Caki2 (cell line): ENCODE measurements at places on chromosomes 12 and 14.

DNA sequence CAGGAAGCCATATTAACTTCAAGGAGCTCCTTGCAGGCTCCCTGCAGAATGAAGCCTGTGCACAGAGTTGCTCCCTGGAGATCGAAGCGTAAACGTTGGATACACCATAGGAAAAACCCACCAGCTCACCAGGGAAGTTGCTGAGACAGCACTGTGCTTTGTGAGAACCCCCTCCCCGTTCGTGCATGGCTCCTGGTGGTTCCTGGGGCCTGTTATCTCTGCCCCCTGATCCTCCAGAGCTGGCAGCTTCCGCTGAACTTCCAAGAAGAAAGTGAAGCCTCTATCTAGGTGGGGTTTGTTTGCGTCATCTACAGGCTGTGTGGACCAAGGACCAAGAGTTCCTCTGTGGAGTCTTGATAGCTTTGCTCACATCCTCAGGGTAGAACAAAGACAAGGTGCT, 2.4 kb upstream of the CCDC85C start:
- DNase-seq: no peak

DNA sequence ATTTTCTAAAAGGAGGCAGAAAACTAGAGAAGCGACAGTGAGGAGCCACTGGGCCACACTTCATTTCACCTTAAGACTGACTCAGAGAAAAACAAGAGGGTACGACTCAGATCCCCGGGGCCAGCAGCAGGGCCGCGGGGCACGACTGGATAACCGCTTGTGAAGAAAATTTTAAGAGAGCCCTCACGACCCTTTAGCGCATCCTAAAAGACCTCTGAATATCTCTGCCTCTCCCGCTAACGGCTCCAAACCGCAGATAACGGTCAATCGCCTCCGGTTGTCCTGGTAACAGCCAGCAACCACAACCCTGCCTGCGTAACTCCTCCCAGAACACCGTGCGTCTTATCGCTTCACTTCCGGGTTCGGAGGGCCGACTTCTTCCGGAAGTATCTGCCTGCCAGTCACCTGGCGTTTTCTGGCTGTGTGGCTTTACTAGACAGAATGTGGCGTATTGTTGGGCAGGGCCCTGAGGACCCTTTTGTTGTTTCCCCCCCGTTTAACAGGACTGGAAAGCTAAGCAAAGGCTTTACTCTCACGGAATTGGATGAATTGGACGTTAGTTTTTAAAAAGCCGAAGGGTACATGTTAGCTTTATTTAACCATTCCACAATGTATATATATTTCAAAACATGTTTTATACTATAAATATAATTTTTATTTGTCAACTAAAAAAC, 5.4 kb upstream of the ATP23 start:
- peak; percentile 95 for DNase-seq

- peak; percentile 49 for DNase-seq
Measured at GRCh38 chr12:72286526-72286925, 14.4 kb downstream of the TRHDE start.

DNA sequence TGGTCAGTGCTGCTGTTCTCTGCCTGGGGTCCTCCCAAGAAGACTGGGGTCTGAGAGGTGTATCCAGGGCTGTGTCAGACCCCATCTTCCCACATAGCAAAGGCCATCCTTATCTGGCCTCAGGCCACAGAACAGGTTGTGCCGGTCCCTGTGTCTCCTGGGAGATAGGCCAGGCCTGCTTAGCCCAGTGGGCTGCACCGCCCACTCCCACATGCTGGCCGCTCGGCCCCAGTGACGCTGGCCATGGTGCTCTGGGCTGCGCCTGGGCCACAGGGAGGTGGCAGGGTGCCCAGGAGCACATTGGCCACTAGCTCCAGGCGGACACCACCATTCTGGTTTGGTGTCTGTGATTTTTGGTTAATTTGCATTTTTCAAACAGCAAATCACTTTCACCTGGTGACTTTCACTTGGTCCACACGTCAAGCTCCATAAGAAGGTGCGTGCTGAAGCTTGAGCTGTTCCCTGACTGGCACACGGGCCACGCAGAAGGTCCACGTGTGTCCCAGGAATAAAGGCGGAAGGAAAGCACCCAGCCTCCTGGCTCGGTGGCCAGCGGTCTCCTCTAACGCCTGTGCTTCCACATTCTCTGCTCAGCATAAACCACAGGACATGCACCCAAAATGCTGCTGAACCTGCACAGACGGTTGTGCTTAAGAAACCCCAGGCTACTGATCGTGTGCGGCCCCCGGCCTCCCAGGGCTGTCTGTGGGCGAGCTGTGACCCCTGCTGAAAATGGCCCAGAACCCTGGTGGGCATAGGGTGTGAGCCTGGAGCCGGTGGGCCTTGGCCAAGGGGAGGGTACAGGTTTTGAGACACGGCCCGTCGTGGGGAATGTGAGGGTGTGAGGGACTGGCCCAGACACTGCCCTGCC, 4.6 kb downstream of the FBRSL1 start:
- no peak for DNase-seq

GRCh38 chr12:52350786-52351185, 16.5 kb downstream of the KRT85 start:
- no peak for DNase-seq

DNA sequence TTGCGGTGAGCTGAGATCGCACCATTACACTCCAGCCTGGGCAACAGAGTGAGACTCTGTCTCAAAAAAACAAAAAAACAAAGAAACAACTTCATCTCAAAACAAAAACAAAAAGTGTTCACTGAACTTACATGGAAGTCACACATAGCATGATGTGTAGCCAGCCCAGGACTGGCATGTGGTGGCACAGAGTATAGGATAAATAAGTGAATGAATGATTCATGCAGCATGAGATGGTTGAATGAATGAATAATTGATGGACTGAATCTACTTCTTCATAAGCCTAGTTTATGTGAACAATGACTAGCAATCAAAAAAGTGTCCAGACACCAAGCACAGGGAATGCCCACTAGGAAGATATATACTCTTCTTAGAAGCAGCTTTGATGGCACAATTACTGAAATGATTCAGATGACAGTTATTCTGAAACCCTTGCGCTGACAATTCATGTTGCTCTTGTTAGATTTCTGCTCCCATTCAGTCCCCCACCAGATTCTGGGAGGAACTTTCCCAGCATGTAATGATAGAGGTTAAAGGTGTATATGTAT, 31.6 kb upstream of the SERPINA6 start:
- DNase-seq: no peak

- DNase-seq: peak; percentile 73
Measured at GRCh38 chr12:38921025-38921677, 15.8 kb upstream of the CPNE8 start.

- no peak for DNase-seq
Measured at GRCh38 chr12:83807871-83808270, 1104.7 kb downstream of the SLC6A15 start.
